Stimulated activated CD4-positive, alpha-beta T cell treated with anti-CD3 and anti-CD28 coated beads, Interleukin-1b, Interleukin-23, amount 100 ng/mL, for 1 hour (primary cell): ENCODE measurements at places on chromosomes 6 and 20.

DNA sequence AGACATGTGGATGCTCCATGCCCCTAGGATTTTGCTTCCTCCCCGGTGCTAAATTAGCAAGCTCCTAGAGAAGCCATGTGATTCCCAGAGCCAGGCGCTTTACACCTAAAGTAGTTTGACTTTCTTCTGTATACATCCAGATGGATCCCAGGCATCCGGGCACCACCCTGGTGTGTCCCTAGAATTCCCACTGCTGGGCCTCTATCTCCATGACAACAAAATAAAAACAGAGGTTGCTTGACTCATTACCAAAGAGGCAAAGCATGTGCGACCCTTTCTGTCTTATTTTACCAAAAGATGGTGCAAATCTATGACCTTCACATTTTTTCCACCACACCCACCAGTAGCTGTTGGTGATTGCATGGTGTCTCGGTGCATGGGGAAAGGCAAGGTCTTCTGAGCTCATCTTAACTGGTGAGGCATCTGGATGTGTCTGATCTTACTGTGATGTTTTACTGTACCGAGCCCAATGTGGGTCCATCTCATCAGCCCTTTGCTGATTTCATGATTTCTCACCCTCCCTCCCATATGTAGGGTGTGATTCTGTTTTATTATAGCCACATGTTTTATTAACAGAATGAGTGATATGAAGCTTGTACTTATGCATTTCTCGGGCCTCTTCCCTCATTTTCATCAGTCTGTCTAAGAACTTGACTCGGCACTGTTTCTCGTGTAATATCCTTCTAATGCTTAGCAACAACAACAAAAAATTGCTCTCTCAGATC, 27.4 kb upstream of the VAPB start:
- DNase-seq: no peak

- DNase-seq: no peak
These were observed 348.6 kb downstream of the CD109 start for GRCh38 chr6:74044417-74045096.

GRCh38 chr6:144845186-144845585, 560.1 kb downstream of the UTRN start:
- DNase-seq: no peak

- DNase-seq: no peak
These were observed 30.8 kb downstream of the GNAS start for GRCh38 chr20:58883241-58883691.

- DNase-seq: no peak
These were observed 45.4 kb downstream of the L3MBTL3 start for GRCh38 chr6:130063806-130064205.

GRCh38 chr6:37988696-37989095, 169.2 kb downstream of the ZFAND3 start:
- DNase-seq: no peak
